ENCODE measurements at places on chromosomes 5 and 9.

- DNase-seq: no peak
Measured at GRCh38 chr9:113772121-113772810, 103.8 kb upstream of the ZNF618 start.

DNA sequence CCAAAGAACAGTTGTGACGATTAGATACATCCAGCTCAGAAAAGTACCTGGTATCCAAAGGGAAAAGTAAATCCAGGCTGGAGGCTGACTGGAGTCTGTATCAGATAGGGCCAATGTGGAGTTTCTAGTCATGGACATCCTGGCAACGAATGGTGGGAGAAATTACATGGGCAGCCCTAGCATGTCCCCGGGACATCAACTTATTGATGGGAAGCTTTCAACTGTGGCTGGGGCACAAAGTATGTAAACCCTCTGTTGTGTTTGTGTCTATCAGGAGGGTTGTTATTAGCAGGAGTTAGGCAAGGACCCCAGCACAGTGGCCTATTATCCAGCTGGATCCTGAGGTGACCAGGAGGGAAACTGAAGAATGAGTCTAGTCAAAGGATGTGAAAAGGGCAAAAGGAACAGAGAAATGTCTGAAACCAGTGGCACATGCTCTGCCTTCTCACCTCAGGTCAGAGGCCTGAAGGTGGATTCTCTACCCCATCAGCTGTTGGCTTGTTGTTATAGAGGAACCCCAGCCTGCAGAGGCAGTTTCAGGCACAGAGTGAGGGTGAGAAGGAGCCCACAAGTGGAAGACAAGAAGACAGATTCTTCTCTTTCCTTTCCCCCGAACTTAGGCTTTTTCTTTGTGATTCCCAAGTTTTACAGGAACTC lies 19.9 kb downstream of the IFNW1 start:
- no peak for DNase-seq

- DNase-seq: no peak
Measured at GRCh38 chr5:99122976-99123375, 194.2 kb upstream of the CHD1 start.

- no peak for DNase-seq
Measured at GRCh38 chr9:86116425-86116824, 17.1 kb upstream of the GOLM1 start.

DNA sequence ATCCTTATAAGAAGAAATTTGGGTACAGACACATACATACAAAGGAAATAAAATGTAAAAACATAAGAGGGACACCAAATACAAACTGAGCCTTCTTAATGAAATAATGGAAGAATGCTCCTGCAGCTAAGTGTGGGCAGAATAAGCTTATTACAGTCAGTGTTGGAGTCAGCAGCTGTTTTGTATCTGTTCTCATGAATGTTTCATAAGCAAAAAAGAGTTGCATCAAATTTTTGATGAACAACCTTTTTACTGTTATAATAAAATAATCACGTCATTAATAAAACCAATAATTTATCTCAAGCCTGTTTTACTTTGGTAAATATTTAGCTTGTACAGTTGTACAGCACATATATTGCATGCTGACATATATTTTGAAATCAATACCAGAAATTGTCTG lies 545.6 kb downstream of the LRRC70 start:
- DNase-seq: no peak

- no peak for DNase-seq
Measured at GRCh38 chr5:116787570-116787969, 212.9 kb upstream of the SEMA6A start.

GRCh38 chr5:81626524-81626923 lies 124.4 kb downstream of the SSBP2 start:
- no peak for DNase-seq

GRCh38 chr9:5834214-5834613 lies 1.3 kb upstream of the ERMP1 start:
- no peak for DNase-seq

- DNase-seq: no peak
Measured at GRCh38 chr5:83577036-83577636, 105.6 kb downstream of the VCAN start.

DNA sequence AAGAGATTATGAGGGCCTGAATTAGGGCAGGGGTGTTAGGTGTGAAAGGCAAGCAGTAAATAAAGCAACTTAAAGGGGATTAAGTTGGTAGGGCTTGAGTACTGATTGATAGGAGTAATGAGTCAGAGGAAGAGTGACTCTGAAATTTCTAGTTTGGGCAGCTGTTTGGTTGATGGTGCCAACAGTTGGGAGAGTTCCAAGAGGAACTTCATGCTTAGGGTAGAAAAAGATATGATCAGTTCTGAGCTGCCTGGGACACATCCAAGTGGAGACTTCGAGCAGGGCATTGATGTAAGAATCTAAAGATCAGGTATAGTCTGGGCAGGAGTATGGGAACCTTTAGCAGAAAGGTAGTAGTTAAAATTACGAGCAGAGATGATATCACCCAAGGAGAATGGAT lies 10.2 kb downstream of the MAMDC2 start:
- no peak for DNase-seq

DNA sequence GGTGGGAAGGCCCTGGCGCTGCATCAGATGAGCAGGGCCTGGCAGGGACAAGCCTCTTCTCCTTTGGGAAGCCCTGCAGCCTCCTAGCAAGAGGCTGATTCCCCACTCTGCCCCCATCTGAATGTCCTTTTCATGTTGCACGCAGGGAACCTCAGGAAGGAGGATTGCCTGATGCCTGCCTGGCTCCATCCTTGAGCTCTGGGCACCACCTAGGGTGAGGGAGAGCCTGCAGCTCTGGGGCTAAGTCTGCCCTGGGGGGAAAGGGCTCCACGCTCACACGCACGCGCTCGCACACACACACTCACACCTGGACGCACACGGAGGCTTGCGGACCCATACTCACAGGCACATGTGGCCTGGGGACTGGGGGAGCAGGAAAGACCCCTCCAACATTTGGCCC lies 86.6 kb downstream of the LMX1B start:
- no peak for DNase-seq

DNA sequence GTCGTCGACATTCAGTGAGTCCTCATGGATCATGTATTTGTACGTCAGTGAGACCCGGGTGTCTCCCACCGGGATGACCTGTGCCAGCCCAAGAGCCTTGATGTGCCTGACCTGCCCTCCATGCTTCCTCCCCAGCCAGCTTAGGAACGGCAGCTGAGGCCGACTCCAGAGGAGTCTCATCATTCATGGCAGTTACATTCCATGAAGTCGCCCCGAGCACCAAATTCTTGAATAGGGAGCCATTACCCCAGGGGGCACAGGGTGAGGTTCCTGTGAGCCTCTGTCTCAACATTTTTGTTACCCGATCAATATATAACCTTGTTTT lies 67.8 kb downstream of the ZNF354C start:
- no peak for DNase-seq

DNA sequence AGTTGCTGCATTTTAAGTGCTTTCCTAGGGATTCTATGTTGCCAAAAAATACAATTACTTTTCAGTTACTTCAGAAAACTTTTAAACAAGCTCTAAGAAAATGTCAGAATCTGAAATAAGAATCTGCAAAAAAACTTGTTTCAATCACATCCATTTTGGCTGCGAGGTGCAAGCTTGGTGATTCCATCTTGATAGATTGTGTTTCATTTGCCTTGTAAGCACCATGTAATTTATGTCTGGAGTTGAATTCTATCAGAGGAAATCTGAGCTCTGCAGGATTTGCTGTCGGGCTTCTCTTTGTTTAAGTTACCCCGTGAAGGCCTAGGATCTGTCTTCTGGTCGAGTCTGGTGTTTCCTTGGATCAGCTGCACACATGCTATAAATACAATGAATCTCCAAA lies 40.4 kb upstream of the MAN2A1 start:
- no peak for DNase-seq

- DNase-seq: no peak
Measured at GRCh38 chr5:144567421-144567780, 396.7 kb downstream of the KCTD16 start.

DNA sequence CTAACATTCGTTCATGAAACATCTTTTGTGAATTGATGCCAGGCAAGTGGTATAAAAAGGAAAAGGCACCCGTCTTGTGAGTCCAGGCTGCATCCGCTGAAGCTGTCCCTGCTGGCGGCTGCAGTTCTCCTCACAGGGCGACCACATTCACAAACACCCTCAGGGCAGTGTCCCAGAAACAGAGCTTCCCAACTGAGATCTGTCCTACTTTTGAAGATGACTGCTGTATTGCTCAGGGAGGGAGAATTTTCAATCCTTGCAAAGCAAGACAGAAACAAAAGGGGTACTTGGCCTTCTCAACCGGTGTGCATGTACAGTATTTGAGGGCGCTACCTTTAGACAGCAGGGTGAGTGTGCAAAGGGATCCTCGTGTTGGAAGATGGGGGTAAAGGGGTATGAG lies 316.1 kb downstream of the GADD45G start:
- no peak for DNase-seq

GRCh38 chr5:147168578-147169327 lies 66.1 kb upstream of the STK32A start:
- DNase-seq: no peak

- no peak for DNase-seq
Measured at GRCh38 chr5:10476878-10477277, 35.2 kb downstream of the ROPN1L start.

GRCh38 chr9:97640325-97640724 lies 6.7 kb downstream of the NCBP1 start:
- no peak for DNase-seq

DNA sequence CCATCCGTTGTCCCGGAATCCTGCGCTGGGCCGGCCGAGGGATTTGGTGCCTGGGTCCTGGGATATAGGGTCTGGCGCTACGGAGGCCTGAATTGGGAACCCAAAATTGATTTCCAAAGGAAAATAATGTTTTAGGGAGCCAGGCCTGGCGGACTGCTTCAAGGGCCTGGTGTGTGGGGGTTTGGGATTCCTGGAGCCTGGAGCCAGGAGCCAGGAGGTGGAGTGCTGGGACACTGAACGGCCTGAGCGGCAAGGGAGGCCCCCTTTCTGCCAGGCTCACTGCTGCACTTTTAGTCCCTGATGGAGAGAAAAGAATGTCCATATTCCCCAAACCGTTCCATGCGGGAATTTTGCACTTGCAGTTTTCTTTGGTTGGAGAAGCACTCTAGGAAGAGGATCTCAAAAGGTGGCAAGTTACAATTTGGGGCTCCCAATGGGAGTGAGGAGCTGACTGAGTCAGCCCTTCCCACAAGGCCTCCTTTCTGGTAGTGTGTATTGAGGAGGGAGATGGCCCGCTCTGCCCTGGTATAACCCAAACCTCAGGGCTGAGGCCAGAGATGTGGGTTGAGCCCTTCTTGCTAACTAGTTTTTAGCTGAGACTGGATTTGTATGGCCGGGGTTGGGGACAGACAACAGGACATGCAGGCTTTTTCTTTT lies 2.2 kb downstream of the LMX1B start:
- no peak for DNase-seq

DNA sequence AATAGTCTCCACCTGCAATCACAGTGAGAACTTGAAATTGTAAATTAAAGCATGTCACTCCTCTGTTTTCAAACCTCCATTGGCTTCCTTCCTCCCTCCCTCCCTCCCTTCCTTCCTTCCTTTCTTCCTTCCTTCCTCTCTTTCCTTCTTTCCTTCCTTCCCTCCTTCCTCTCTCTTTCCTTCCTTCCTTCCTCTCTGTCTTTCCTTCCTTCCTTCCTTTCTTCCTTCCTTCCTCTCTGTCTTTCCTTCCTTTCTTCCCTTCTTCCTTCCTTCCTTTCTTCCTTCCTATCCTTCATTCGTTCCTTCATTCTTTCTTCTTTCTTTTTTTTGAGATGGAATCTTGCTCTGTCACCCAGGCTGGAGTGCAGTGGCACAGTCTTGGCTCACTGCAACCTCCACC lies 595.0 kb upstream of the ZNF608 start:
- DNase-seq: no peak

GRCh38 chr5:1031306-1031959 lies 22.8 kb downstream of the NKD2 start:
- DNase-seq: no peak

GRCh38 chr5:174599992-174600391 lies 124.4 kb upstream of the MSX2 start:
- no peak for DNase-seq

DNA sequence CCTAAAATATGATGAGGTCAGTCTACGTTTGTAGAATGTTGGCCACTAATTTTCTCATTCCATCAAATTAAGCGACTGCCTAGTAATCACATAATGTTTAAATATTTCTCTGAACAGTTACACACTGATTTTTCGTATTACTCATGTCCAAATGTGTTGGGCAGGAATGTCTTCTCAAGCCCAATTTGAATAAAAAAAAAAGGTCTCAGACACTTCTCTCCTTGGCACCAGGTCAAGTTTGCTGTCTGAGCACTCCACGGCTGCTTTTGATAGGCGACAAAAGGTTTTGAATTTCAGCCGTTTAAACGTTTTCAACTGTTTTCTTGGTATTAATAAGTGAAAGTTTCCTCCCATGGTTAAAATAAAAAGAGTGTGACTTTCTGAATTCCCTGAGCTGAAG lies 542.1 kb downstream of the IRX1 start:
- DNase-seq: no peak

GRCh38 chr9:128688501-128689292 lies at the start of gene SET:
TSS of gene SET (plus strand) at chr9:128689222. CDS start at chr9:128689583, 361 bp downstream.
- peak; percentile 95 for DNase-seq
